ENCODE measurements at places on chromosomes 6 and 20.

DNA sequence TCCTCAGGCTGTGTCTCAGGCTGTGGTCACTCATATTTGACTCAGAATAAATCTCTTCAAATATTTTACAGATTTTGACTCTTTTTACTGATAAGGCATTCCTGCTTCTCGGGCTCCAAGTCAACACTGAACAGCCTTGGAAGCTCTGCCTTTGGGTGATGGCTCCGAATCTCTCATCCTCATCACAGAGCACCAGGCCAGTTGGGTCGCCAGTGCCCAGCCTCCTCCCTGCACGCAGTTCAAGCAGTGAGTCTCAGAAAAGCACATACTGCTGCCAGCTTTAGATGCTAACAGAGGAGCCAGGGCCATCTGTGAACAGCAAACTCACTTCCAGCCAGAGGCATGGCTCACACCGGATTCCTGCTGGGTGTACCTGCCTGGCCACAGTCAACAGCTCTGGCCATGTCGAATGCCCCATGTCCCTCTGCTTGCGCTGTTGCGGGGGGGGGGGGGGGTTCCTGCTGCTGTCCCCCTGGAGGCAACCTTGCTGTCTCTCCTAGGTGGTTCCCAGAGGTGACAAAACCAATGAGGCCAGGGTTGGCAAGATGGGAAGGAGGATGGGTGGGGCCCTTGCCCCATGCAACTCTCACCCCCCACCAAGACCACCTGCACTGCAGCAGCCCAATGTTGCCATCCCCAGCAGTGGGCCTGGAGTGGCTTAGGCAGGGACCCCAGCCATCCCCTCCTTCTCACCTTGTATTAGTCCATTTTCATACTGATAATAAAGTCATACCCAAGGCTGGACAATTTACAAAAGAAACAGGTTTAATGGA is 248.8 kb downstream of the ERMARD start:
- DNase-seq: no peak

GRCh38 chr6:161486361-161487216 is 212.7 kb upstream of the AGPAT4 start:
- no peak for DNase-seq

GRCh38 chr6:131831392-131831791 is 23.6 kb downstream of the ENPP1 start:
- no peak for DNase-seq

DNA sequence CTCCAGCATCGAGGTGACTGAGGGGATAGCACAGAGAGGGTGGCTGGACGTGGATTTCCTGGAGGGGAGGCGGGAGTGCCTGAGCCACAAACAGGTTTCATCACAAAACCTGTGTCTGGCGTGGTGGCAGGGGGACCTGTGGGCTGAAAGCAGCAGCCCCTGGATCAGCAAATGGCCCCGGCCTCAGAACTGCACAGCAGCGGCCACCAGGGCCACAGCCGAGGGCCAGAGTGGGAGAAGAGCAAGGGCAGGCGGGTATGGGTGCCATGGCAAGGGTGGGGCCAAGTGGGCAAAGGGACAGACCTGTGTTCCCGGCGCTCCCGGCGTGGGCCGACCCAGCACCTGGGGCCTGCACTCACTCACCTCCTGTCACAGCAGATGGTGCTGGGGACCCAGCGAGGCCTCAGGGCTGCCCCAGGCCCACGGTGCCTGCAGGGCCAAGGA is 19.0 kb downstream of the NTSR1 start:
- DNase-seq: no peak

DNA sequence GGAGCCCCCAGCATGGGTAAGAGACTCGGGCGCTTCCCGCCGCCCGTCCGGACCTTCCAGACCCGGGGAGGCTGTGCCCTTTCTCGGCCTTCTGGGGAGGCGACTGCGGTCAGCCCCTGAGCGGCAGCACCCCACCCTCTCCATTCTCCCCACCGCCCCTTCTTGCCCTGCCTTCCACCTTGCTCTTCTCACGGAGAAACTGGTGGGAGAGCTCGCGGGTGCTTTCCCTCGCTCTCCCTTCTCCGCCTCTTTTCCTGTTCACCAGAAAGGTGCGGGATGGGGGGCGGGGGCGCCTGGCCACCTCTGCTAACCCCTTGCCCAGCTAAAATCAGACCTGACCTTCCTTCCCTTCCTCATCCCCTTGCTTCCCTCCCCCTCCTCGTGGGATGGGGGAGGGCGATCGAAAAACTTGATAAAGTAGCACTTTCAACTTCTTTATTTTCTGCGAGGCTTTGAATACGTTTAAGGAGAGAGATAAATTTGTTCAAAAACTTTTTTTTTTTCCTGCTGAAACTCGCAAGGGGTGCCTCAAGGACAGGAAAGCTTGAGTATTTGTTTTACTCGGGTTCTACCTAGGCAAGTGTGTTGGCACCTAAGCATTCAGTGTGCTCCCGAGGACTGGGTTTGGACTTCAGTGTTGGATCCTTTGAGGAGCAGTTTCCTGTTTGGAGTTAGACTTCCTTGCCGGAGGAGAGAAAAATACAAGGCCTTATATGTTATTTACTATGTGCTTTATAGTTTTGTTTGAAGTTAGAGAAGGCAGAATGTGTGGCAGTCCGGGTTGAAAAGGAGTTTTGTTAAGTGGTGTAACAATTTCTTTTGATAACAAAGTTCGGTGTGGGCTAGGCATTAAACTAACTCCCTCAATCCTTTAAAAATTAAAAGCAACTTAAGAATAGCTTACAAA is 897 bp downstream of the CD2AP start:
- no peak for DNase-seq

GRCh38 chr20:34762031-34762555 is 57.9 kb downstream of the TP53INP2 start:
- DNase-seq: no peak

DNA sequence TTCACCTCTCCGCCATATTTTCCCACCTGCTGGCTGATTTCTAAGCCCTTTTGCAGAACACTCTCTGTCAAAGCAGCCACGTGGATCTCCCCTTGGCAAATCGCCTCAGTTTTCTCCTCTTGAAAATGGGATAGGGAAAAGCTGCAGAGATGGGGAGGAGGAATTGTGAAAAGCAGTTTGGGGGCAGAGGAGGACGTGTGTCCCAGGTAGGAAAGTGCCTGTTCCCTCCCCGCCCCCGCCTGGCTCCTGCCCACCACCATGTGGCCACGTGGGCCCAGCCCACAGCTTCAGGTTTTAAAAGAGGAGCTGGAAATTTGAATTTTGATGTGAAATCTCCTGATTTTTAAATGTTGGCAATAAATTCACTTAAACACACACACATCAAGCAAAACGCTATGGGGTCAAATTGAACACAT is 3.6 kb upstream of the CEBPB start:
- no peak for DNase-seq

- DNase-seq: no peak
These were observed 50.2 kb downstream of the MAP3K5 start for GRCh38 chr6:136742125-136742524.

GRCh38 chr6:132730560-132730959 is 16.7 kb upstream of the VNN1 start:
- DNase-seq: no peak

DNA sequence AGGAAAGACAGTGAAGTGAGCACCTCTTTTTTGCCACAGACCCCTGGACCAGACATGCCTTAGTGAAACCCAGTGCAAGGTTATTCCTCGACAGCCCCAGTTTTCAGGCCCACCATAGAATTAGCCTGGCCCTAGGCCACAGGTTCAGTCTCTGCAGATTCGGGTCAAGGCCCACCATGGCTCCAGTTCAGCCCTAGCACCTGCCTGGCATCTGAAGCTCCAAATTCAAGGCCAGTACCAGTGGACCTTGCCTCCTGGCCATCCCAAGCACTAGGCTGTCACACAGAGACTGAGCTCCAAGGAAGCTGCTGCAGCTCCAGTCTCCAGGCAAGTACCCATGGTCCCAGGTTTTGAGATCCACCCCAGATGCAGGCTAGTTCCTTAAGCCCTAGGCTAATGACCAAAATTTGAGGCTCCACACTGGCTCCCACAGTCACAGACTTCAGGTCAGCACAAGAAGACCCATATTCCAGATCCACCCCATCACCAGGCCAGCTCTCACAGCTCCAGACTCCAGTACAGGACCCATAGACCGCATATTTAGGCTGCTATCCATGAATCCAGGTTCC is 877.5 kb upstream of the ADGRB3 start:
- no peak for DNase-seq

DNA sequence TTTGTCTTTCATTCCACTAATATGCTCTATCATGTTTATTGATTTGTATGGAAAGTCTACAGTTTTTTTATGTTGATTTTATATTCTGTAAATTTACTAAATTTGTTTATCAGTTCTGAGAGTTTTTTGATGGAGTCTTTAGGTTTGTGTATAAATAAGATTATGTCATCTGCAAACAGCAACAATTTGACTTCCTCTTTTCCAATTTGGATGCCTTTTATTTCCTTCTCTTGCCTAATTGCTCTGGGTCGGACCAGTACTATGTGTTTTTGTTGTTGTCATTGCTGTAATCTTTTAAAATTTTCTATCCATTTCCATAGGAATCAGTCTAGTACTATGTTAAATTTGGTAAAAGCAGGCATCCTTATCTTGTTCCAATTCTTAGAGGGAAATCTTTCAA is 31.5 kb upstream of the POLR1H start:
- DNase-seq: no peak

- DNase-seq: no peak
These were observed 1434.0 kb upstream of the EYS start for GRCh38 chr6:67141005-67141404.

- DNase-seq: no peak
These were observed 178.4 kb upstream of the ARID1B start for GRCh38 chr6:156598855-156599180.

GRCh38 chr20:6533351-6533750 is 234.1 kb upstream of the BMP2 start:
- DNase-seq: peak; percentile 60

DNA sequence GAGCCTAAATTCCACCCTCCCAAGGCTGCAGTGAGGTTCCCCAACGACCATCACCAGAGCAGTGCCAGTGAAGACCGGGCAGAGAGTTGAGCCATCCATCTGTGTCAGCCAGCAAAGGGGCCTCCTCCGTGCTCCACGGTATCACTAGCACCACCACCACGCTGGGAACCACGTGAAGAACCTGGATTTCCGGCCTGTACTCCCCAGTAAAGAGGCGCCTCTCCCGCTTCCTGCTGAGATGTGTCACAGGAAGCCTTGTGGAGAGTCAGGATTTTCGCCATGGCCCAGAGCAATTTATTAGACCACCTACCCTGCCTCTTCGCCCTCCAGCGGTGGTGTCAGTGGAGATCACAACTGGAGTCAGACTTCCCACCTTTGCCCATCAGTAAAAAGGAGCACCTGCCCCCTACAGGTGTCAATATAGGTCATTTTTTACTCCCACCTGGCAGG is 28.8 kb downstream of the CPXM1 start:
- DNase-seq: no peak

GRCh38 chr6:165580136-165580535 is 82.9 kb downstream of the PDE10A start:
- DNase-seq: no peak

DNA sequence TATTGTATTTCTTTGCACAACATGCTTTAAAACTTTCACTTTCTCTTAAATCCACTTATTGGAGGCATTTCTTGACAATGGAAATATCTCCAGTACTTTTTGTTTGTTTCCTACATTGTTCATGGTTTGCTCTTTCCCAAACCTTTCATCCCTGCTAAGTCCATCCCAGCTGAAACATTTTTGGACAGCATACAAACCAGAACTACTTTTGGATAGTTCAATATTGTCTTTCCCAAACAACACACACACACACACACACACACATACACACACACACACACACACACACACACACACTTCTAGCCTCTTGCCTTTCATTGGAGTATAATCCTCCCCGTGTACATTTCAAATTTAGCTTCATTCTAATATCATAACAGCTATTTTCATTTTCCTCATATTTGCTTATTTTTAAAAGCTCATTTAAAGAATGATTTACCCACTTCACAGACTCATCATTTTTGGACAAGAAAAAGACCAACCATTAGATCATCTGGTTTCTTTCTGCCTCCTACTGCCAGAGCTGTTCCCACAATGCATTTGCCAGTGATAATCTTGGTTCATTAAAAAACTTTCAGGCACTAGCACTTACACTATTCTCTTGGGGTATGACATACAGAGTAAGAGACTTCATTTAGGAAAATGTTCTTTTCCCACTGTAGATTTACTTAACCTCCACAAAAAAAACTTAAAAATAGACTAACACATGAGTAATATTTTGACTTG is 248.1 kb downstream of the CD109 start:
- DNase-seq: no peak

DNA sequence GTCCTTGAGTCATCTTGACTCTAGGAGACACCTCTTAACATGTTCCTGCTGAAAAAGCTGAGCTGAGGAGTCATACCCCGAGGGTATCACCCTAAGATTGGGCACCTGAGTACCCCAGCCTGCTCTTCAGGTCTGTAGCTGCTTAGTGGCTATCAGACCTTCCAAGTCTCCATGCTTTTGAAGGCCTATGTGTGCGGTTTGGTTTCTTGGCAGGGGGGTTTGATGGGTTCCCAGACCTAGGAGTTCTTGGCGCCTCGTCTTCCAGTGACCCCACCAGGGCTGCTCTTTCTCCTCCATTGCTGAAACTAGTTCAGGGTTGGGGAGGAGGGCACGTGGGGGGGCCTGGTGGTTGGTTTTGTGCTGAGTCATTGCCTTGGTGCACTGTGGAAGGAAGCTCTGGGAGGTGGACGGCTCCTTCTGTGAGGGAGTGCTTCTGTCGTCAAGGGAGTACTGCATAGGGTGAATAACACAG is 20.1 kb downstream of the IGF2R start:
- DNase-seq: no peak

DNA sequence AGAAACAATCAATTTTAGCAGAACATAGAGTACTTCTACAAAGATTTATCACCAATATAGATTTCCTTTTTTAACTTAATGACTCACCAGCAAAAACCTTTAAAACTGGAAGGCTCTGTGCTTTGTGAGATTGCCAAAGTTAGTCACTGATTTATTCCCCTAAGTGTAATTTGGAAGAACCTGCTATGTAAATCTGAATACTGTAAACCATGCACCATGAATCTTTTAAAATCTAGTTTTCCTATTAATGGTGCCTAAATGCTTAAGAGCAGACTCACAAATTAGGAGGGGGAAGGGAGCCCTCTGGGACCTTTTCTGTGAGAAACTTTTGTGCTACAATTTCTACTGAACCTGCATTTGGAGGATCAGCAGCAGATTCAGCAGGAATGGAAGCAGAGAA is 57.8 kb upstream of the PNRC1 start:
- peak; percentile 71 for DNase-seq

- no peak for DNase-seq
These were observed 417.7 kb upstream of the JARID2 start for GRCh38 chr6:14828201-14828611.

GRCh38 chr6:100096341-100096740 is 102.3 kb upstream of the MCHR2 start:
- no peak for DNase-seq

DNA sequence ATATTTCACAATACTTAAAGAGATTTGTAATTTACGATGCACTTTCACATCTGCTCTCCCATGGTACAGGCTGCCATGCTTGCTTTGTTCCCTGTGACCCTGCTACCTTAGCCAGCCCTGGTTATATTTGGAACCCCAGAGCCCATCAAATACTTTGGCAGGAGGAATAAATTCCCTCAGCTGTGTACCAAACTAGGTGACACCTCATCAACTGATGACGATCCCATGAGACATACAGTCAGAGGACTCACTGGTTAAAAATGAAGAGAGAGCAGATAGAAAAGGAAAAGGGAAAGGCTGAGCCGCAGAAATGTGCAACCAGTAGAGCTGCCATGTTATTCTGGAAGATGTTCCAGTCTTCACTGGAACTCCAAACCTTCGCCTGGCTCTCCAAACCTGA is 120.0 kb downstream of the SIM1 start:
- DNase-seq: no peak
